ENCODE measurements at places on chromosomes 12 and 14.

DNA sequence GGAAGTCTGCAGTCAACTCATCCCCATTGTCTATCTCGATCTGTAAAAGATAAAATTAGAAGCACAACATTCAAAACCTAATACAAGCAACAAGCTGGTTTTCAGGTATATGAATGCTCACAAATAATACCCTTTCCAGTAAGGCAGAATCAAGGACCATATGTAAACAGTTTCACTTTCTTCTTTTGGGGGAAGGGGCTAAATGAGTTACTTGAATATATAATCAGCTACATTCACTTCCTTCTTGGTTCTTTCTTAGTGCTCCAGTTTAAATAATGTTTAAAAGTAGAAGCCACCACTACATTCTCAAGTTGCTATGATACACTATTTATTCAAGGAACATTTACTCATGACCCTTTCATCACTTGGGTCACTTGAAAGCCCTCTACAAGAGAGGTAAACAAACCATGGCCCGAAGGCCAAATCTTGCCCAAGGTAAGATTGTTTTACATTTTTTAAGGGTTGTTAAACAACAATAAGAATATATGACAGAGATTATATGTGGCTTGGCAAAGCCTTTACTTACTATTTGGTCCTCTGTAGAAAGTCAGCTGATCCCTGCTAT is 10.3 kb downstream of the TWF1 start:
- DNase-seq: no peak

DNA sequence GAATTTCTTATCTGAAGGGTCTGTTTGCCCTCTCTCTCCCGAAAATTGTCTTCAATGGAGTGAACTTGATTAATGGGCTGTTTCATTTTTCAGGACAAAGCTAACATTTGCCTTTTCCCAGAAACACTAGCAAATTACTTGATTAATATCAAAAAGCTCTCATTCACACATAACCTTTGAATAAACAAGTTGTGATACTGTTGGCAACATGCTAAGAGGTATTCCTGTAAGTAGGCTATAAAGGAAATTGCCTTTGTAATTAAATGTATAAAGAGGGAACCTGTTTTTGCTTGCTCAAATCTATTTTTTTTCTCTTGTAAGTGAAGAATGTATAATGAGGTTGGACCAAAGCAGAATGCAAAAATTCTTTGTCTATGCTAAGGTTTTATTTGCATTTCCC is 457.2 kb downstream of the TMTC2 start:
- no peak for DNase-seq

DNA sequence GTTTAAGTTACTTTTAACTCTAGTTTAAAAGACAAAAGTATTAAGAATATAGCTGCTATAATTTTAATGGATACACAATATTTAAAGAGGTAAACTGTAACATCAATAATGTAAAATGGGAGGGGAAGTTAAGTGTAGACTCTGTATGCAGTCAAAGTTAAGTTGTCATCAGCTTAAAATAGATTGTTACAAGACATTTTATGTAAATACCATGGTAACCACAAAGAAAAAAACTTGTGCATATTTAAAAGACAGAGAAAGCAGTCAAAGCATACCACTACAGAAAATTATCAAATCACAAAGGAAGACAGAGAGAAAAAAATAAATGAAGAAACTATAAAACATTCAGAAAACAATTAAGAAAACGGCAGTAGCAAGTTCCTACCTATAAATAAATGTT is 73.3 kb downstream of the CEP128 start:
- DNase-seq: no peak

DNA sequence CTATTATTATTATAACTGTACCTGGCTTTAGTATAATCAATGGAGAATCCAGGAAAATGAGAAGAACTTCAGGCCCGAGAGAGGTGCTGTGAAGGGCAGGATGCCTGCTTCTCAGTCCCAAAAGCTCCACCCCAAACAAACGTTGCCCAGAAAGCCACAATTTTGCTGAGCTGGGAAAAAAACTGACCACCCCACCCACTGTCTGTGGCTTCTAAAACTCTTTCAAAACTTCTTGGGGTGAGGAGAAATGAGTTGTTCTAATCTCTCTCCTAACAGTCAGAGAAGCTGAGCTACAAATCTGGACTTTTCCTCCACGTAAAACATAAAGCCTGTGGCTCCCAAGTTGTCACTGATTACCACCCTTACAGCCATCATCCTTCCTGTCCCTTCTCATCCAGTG is 13.4 kb downstream of the VDR start:
- no peak for DNase-seq

DNA sequence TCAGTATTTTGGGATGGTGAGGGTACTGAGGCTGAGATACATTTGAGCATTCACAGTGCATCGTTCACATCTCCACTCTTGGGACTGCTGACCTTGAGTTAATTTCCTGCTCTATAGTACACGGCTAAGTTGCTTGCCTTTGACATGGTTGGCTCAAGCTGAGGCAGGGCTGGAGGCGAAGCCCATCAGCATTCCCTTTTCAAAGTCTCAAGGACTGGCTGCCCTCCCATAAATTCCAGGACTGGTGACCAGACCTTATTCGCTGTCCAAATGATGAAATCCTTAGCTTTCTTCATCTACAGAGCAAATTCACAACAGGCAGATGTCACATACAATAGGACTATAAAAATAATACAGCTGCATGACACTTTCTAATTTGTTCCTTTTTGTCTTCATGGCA is 85.9 kb downstream of the SSPN start:
- DNase-seq: no peak

DNA sequence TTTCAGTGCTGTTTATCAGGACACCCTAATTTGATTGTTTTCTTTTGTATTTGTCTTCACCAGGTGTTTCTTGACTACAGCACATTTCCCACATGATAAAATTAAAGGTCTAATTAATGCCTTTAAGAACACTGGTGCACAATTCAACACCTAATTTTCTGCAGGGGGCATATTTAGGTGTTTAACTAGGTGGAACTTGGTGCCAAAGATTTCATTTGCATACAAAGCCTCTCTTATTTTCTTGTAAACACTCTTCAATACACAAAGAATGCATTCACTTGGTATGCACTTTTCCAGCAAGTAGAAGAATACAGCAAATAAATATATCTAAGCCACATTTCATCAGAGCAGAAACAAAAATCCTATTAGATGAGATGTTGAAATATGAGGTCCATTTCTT is 646.2 kb upstream of the FOXG1 start:
- DNase-seq: no peak

- DNase-seq: no peak
These were observed 55.4 kb downstream of the DAO start for GRCh38 chr12:108935159-108935763.

- DNase-seq: no peak
These were observed 34.1 kb upstream of the OR10AD1 start for GRCh38 chr12:48237162-48237561.

DNA sequence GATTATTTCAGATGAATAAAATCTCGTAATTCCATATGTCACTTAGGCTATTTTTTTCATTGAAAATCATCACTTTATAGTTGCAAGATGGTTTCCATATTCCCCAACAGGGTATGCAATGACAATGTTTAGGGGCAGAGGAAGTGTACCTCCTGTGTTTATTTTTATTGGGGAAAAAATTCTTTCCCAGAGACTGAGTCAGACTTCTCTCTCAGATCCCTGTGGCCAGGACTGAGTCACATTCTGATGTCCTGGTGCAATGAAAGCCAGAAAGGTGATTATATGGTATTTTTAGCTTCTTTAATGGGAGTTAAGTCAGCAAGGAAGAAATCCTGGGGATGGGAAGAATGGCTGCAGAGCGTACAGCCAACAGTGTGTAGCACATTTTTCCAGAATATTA is 196.9 kb upstream of the ALG10 start:
- no peak for DNase-seq

GRCh38 chr14:33134975-33135374 is 196.3 kb downstream of the NPAS3 start:
- no peak for DNase-seq

GRCh38 chr12:27331291-27331926 is 1.2 kb upstream of the BMAL2 start:
- DNase-seq: peak; percentile 35

DNA sequence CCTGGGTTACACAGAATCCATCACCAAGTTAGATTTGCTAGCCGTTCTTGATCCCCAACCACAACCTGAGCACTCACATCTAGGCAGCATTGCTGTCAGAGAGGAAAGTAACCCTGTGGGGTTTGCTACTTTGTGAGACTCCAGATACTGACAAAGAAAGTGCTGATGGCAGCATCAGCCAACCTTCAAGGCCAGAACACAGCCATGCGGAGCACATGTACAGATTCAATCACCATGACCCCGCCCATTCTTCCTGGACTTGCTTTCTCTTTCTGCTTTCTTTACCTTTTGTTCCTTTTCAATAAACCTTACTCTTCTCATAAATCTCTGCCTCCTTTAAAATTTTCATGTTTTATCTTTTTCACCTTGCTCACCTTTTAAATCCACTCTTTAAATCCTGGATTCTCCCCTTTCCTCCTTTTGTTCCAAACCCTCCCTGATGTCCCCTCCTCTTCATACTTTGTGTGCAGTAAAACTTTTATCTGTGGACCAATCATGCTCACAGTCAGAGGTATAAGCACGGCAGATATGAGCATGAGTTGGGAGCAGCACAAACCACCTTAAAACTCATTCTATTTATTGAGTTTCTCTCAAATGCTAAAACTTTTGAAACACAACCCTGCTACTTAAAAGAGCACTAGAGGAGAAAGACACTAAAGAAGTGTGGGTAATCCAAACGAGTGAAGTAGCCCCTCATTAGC is 21.9 kb upstream of the CERS5 start:
- no peak for DNase-seq

GRCh38 chr12:83451189-83451588 is 764.5 kb downstream of the TMTC2 start:
- DNase-seq: no peak

DNA sequence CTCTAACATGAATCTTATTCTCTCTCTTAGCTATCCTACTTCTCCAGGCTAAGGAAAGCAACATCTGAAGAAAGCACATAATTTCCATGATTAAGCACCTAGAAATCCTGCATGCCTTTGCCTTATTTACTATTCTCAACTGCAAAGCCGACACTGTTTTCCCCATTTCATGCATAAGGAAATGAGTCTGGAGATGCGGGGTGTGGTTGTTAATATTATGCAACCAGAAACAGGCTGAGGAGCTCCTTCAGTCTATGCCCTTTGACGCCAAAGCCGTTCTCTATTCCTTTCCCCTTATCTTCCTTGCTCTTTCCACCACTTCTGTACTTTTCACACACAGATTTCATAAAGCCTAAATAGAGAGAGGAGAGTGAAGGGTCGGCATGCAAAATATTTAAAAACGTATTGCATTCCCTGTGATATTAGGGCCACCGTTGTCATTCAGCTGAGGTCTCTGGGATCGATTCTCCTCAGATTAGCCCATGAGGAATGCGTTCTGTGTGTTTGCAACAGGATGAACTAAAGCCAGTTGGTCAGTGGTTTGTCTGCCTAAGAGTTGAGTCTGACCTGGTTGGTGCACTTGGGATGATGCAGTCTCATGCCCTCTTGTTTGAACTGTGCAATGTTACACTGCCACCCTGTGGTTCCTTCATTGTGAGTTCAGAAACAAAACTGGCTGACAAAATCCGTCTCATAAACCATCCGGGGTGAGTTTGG is 53.1 kb upstream of the PLEKHG7 start:
- peak; percentile 73 for DNase-seq

DNA sequence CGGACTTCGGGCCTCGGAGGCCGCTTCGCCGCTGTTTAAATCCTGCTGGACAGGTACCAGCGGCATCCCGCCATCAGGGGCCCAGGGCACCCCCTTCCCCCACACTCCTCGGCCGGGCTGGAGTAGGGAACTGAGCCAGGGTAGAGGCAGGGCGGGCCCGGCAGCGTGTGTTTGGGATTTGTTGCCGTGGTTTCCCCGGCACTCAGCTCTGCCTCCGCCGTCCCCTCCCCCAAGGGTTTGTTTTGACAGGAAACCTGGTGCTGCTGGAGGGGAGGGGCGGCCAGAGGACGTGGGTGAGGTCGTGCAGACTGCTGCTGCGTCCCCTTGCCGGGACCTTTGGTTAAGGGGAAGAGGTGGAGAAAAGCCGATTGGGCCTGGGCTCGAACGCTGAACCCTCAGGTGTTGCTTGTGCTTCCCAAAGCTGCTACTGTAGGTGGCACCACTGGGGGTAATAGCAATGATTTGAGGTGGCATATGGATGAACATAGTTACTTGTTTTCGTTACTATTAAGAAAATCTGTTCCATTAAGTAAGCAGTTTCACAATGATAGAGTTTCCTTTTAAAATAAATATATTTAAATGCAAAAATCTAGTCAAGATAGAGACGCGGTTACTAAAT is 778 bp downstream of the TCP11L2 start:
- peak; percentile 97 for DNase-seq

- no peak for DNase-seq
These were observed 8.6 kb upstream of the DENR start for GRCh38 chr12:122743895-122744525.

DNA sequence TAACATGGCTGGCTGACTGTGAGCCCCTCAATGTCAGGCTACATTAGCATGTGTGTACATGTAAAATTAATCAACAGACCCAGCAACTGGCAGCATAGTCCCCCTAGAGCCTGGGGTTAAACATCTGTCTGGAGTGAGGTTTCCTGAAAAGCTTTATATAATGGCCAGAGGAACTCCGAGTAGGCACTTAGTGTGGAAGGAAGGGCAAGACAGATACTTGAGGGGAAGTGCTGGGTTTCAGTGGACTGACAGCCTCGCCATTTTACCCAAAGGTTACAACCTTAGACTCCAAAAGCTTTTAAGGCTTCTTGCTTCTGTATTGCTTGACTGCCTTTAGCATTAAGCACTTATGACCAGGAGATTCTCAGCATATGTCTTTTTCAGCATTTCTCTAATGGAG is 430.8 kb downstream of the FLRT2 start:
- no peak for DNase-seq

GRCh38 chr14:95395098-95395737 is 75.5 kb upstream of the CLMN start:
- DNase-seq: no peak

GRCh38 chr12:73991138-73991537 is 546.5 kb upstream of the ATXN7L3B start:
- no peak for DNase-seq

DNA sequence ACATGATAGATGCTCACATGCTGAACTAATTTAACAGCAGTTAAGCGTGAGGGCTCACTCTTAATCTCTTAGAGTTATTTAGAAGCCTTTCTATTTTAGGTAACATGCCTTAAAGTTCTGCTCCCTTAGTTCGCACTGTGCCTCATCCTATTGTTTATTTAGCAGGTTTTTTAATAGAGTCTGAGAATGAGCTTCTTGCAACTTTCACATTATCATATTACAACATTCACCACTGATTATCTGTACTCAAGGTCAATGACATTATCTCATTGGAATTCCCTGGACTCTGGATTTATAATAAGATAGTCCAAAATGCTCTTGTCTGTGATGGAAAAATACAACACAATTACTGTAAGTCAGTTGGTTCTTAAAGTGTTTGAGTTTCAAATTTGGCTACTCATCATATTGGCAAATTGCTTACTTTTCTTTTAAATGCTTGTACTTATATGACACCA is 183.6 kb upstream of the SLC38A2 start:
- DNase-seq: no peak

DNA sequence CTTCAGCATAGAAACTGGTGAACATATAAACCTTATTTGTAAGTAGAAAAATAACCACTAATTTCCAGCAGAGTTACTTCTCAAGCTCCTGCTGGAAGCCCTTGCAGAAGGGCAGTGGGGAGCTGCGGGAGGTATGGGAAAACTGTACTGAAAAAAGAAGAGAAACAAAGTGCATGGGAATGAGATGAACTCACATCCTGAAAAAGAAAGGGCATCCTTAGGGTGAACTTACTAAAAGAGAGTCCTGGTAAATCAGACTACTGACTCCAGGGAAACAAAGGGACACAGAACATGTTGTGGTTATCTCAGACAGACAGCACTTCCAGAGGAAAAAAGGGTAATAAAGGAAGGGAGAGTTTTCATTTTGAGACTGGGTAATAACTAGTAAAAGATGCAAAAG is 515.1 kb downstream of the RPL10L start:
- no peak for DNase-seq

Data from CD4-positive, alpha-beta T cell treated with Interleukin-4 for 4 hours (primary cell).